ENCODE measurements at places on chromosomes 11 and 22.

GRCh38 chr22:39859903-39860588 is 33.5 kb downstream of the ENTHD1 start:
- no peak for DNase-seq

DNA sequence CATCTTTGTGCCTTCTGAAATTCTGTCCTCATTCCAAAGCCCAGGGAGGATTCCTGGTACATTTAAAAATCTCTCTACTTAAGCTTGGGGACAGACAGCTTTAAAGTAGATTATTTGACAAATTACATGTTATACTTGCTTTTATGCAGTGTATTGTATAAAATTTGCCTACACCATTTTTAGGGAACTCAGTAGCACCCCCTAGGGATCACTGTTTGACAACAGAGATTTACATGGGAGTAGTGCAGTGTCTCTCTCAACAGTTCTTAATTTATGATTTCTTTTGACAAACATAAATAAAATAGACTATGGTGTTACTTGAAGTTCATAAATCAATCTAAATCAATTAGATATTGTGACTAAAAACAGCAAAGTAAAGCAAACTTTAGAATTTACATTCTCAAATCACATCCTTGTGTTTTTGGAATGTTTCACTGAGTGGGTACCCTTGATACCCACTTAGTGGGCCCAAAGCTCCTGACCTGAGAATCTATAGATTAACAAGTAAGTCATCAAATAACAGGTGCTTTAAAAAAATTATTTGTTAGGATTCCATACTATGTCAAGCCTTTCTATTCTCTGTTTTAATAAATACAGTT is 428.8 kb downstream of the DYNC2H1 start:
- DNase-seq: no peak

DNA sequence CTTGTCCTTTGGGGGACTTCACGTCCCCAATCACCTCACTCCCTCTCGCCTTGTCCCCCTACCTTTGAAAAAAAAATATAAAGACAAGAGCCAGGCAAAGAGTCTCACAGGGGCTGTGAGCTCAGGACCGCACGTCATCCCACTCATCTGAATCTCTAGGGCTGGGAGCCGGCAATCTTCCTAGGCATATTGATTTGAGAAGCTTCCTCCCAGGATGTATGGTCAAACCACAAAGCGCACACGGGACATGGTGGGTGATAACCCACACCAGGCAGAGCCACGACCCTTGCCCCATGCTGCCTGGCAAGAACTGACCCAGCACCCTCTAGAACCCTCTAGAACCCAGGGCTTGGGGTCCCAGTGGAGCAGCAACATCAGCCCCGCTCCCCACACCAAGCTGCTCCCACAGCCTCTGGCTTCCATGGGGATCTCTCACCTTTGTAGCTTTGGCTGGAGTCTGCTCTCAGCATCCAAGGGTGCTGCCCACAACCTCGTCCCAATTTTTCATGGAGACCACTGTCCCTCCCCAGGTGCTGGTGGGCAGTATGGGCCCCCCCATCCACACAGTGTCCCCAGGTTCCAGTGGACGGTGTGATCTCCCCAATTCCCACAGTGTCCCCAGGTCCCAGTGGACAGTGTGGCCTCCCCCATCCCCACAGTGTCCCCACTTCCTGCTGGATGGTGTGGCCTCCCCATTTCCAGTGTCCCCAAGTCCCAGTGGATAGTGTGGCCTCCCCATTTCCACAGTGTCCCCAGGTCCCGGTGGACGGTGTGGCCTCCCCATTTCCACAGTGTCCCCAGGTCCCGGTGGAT is 85.2 kb upstream of the FGF3 start:
- DNase-seq: no peak

GRCh38 chr22:42468841-42469240 is 36.6 kb upstream of the NFAM1 start:
- no peak for DNase-seq

- no peak for DNase-seq
Observed at GRCh38 chr11:81005595-81005994, 1564.8 kb upstream of the TENM4 start.
